Sigmoid colon (tissue), 7 donors: ENCODE measurements at places on chromosomes 3 and 15. TPM values are rescaled to one million over a fixed set of nuclear protein-coding genes. Genes with fewer than 3 reads are reported as not detected.

The GOLGA8T gene
- not detected for total RNA-seq

The NGRN gene
- total RNA-seq, result 103 TPM

The CIDEC gene
- total RNA-seq, result 5.3 TPM

The RPL39L gene
- total RNA-seq, result 26.3 TPM

The SERPINI1 gene
- total RNA-seq, result 6.6 TPM

The STRIT1 gene
- not detected for total RNA-seq

The PPP1R14D gene
- total RNA-seq, result not detected

The STAB1 gene
- 138 TPM for total RNA-seq

- no peaks in the 10 kb centered on the region for H3K27me3 ChIP-seq
- H3K36me3 ChIP-seq, result no peaks in the 10 kb centered on the region
- H3K27ac ChIP-seq, result no peak overlapping the region
- peaks cover 4% of the 10 kb centered on the region for H3K4me1 ChIP-seq
These were observed 1294.1 kb downstream of the NSUN3 start for GRCh38 chr3:95356764-95357501.

- no peak overlapping the region for H3K27ac ChIP-seq
- no peaks in the 10 kb centered on the region for H3K4me1 ChIP-seq
- no peaks in the 10 kb centered on the region for H3K36me3 ChIP-seq
- H3K27me3 ChIP-seq, result no peaks in the 10 kb centered on the region
- DNase-seq, result no peak
- H3K4me3 ChIP-seq, result no peak overlapping the region
These were observed 570.1 kb upstream of the CBLB start for GRCh38 chr3:106438887-106439286.

- H3K4me3 ChIP-seq, result no peak overlapping the region
- H3K27me3 ChIP-seq, result peaks cover 65% of the 10 kb centered on the region
- no peak overlapping the region for H3K27ac ChIP-seq
- H3K4me1 ChIP-seq, result no peaks in the 10 kb centered on the region
- no peak for DNase-seq
These were observed 10.2 kb downstream of the SHOX2 start for GRCh38 chr3:158095814-158096704.

DNA sequence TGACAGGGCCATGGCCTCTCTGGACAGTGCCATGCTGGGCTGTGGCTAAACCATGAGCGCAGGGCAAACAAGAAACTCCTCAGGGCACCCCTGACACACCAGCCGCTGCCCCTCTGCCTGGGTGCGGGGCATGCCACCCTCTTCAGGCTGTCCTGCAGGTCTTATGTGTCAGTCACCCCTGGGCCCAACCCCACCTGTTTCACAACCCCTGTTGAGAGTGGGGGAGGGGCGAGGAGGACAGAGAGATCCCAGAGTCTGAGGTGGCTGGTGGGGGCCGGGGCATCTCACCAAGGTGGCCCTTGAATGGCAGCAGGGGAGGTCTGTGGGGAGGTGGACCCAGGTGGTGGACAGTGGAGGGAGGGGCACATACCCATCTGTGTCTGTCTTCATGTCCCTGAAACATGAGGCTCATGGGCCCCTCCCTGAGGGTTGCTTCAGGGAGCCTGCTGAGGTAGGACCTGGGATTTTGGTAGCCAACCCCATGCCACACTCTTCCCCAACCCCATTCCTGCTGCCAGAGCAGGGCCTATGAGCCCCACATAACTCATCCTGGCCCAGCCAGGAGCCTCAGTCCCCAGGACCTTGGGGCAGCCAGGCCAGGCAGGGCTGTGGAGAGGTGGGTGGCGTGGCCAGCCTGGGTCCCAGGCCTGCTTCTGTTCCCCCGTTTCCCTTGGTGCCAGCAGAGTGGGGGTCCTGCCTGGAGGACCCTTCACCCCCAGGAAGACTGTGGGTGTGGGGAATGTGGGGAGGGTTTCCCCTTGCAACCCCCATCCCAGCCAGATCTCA, 1.7 kb upstream of the STAB1 start:
- H3K36me3 ChIP-seq, result peaks cover 40% of the 10 kb centered on the region
- H3K27ac ChIP-seq, result no peak overlapping the region
- H3K4me1 ChIP-seq, result no peaks in the 10 kb centered on the region

DNA sequence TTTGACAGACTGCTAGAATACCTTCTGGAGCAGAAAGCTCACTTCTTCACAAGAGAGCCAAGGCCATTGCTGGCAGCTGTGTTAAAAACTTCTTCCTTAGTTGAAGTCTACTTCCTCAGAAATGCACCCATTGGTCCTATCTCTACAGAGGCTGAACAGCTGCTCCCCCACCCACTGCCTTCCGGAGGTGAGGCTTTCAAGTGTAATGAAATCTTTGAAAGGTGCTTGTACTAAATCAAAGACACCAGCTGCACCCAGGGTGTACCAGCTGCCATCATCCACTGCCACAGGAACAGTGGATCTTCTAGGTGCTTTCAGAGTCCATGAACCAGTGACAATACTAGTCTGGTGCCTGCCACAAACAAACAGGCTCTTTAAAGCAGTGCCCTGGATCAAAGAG, 26.4 kb upstream of the HERC1 start:
- H3K27ac ChIP-seq, result no peak overlapping the region
- H3K27me3 ChIP-seq, result no peaks in the 10 kb centered on the region
- no peak overlapping the region for H3K4me3 ChIP-seq
- no peak for DNase-seq
- H3K4me1 ChIP-seq, result peaks cover 27% of the 10 kb centered on the region

- peak overlapping the region; percentile 84 for H3K27ac ChIP-seq
- peaks cover 35% of the 10 kb centered on the region for H3K4me1 ChIP-seq
These were observed 1.1 kb downstream of the EAF1 start for GRCh38 chr3:15428539-15428938.

GRCh38 chr3:96266395-96267190, 547.8 kb upstream of the EPHA6 start:
- no peaks in the 10 kb centered on the region for H3K36me3 ChIP-seq
- H3K4me1 ChIP-seq, result no peaks in the 10 kb centered on the region
- H3K27me3 ChIP-seq, result no peaks in the 10 kb centered on the region
- DNase-seq, result no peak
- no peak overlapping the region for H3K4me3 ChIP-seq

DNA sequence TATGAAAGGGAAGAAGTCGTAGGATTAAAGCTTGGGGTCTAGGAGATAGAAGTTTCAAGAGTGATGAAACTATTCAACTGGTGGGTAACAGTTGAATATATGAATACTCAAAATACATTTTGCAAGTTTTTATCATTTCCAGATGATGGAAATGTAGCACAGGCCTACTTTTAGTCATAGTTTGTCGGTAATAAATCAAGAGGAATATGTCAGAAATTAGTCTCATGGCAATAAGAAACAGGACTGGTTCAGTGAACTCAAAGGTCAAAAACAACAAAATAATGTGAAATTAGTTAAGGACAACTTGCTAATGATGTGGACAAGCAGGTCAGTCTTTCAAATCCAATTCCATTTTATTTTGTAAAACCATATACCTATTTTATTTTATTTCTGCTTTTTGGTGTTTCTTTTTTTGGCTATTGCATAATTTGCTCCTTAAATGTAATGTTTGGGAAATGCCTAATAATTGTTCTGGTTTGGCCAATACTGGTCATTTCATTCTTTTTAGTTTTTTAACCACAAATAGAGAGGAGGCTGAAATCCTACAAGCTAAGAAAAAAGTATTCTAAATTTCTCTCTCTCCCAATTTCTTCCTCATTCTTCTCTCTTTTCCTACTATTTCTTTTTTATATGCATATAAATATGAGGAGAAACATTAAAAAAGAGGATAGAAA, 195.2 kb upstream of the ARHGEF26 start:
- no peak for DNase-seq
- no peak overlapping the region for H3K4me3 ChIP-seq
- H3K36me3 ChIP-seq, result no peaks in the 10 kb centered on the region
- no peaks in the 10 kb centered on the region for H3K4me1 ChIP-seq
- no peak overlapping the region for H3K27ac ChIP-seq
- no peaks in the 10 kb centered on the region for H3K27me3 ChIP-seq

- H3K27me3 ChIP-seq, result no peaks in the 10 kb centered on the region
- no peak for DNase-seq
- no peak overlapping the region for H3K4me3 ChIP-seq
- no peaks in the 10 kb centered on the region for H3K36me3 ChIP-seq
- no peak overlapping the region for H3K27ac ChIP-seq
- H3K4me1 ChIP-seq, result peaks cover 11% of the 10 kb centered on the region
These were observed 187.9 kb upstream of the ATP10A start for GRCh38 chr15:26050984-26051383.

- DNase-seq, result no peak
- H3K4me3 ChIP-seq, result no peak overlapping the region
- no peaks in the 10 kb centered on the region for H3K27me3 ChIP-seq
- H3K4me1 ChIP-seq, result peaks cover 10% of the 10 kb centered on the region
- H3K36me3 ChIP-seq, result no peaks in the 10 kb centered on the region
These were observed 104.5 kb downstream of the RPLP1 start for GRCh38 chr15:69557020-69557706.

DNA sequence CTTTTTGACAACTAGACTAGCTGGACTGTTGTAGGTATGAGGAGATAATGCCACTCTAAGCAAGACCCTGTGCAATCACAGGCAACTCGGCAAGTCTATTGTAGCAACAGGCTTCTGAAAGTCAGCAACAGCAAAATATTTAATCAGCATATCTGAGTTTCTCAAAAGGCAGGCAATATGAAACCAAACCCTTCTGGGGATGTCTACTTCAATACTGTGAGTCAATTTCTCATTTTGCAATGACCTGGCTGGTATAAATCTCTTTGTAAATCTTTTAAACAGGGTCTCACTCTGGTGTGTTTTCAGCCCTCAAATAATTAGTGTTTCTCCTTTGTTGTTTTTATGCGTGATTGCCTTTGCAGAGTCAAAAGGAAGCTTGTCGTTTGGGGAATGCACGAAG, 1044.5 kb downstream of the NTRK3 start:
- no peak overlapping the region for H3K27ac ChIP-seq
- no peaks in the 10 kb centered on the region for H3K27me3 ChIP-seq
- DNase-seq, result no peak
- no peaks in the 10 kb centered on the region for H3K4me1 ChIP-seq
- H3K4me3 ChIP-seq, result no peak overlapping the region

DNA sequence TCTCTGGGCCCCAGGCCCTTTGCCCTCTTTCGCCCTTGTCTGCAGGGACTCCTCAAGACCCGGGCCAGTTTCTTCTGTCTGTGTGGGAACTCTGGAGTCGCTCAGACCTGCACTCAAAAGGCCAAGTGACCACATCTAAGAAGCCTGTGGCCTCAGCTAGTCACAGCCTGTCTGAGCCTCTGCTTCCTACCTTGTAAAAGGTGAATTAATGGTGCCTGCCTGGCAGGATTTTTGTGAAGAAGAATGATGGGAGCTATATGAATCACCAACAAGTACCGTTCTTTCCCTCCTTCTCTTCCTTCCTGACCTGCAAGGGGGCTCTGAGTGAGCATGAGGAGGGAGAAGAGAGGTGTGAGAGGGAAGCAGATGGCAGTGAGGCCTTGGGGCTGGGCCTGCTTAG, 7.5 kb downstream of the PLIN1 start:
- no peaks in the 10 kb centered on the region for H3K36me3 ChIP-seq
- no peaks in the 10 kb centered on the region for H3K4me1 ChIP-seq

DNA sequence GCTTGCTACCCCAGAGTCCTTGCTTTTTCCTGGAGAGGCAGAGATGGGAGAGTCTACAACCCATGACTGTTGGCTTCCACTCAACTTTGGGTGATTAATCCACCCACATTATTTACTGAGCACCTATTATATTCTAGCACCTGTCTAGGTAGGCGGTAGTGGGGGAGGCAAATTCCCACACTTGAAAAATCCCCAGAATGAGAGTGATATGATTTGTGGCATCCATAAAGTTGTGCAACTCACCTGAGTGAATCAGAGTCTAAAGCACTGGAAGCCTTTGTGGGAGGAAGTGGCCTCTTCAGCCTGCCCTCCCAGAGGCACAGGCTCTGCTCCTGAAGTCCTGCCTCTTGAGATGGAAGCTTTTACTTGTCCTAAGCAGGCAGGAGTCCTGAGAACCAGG, 40.4 kb upstream of the CTNNB1 start:
- peaks cover 7% of the 10 kb centered on the region for H3K4me1 ChIP-seq
- H3K27me3 ChIP-seq, result no peaks in the 10 kb centered on the region
- no peak overlapping the region for H3K4me3 ChIP-seq
- DNase-seq, result no peak
- H3K36me3 ChIP-seq, result no peaks in the 10 kb centered on the region

- H3K36me3 ChIP-seq, result no peaks in the 10 kb centered on the region
- H3K27me3 ChIP-seq, result no peaks in the 10 kb centered on the region
- H3K4me3 ChIP-seq, result no peak overlapping the region
- H3K27ac ChIP-seq, result no peak overlapping the region
These were observed 116.7 kb upstream of the LMOD3 start for GRCh38 chr3:69239063-69239462.

GRCh38 chr15:58568157-58568571, 136.4 kb downstream of the LIPC start:
- no peaks in the 10 kb centered on the region for H3K36me3 ChIP-seq
- no peaks in the 10 kb centered on the region for H3K4me1 ChIP-seq
- H3K27me3 ChIP-seq, result no peaks in the 10 kb centered on the region

- H3K4me3 ChIP-seq, result peak overlapping the region; percentile 20
- H3K4me1 ChIP-seq, result no peaks in the 10 kb centered on the region
- no peaks in the 10 kb centered on the region for H3K36me3 ChIP-seq
These were observed 5.9 kb downstream of the ATP8B4 start for GRCh38 chr15:50113187-50113505.

DNA sequence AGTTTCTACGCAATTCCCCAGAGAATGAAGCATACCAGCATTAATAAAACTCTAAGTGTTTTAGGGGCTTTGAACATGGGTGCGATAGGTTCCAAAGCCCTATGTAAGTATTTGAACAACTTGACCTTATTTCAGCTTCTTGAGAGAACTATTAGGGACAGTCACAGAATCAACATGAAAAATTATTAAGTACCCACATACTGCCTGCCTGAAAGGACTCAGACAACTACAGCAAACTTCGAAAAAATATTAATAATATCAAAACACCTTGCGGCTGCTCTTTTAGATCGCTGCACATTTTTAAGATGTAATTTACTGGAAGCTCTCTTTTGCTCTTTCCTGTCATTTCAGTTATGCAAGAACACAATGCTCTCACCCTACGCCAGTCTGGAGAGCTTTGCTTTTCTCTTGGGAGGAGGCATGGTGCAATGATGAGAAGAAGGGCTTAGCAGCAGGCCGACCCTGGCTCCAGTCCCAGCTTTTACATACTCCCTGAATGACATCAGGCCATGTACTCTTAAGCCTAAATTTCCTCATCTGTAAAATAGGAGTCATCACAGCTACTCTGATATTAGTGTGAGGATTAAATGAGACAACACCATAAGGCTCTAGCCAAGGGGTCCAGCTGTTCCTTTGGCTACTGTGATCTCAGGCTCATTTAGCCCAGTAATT, 640.7 kb downstream of the FHIT start:
- H3K27me3 ChIP-seq, result no peaks in the 10 kb centered on the region
- H3K4me1 ChIP-seq, result no peaks in the 10 kb centered on the region

DNA sequence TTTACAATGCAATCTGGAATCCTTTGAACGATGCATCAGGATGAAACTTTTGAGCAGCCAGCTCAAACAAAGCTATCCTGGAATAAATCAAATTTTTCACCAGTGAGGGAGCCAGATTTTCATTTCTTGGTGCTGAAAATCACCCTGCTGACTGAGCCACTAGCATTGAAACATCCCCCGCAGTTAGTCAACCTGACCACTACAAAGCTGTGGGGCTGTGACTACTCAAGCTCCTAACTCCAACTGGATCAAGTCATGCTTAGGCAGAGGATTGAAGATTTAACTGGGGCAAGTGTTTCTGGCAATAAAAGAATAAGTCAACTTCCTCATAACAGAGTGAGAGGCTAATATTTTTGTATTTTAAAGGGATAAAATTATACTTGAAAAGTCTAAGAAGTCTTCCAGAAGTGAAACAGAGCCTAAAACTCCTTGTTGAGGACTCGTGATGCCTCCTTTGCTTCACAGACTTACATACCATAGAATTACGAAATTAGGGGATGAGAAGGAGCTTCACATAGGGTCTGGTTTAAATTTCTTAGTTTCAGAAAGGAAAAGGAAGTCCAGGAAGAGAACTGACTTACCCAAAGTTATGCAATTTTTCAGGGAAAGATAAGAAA, 177.8 kb downstream of the SERPINI1 start:
- H3K27ac ChIP-seq, result no peak overlapping the region
- DNase-seq, result no peak
- no peaks in the 10 kb centered on the region for H3K36me3 ChIP-seq
- no peaks in the 10 kb centered on the region for H3K4me1 ChIP-seq
- H3K27me3 ChIP-seq, result no peaks in the 10 kb centered on the region
- no peak overlapping the region for H3K4me3 ChIP-seq
